ENCODE measurements at places on chromosomes 4 and X. TPM values are rescaled to one million over a fixed set of nuclear protein-coding genes. Genes with fewer than 3 reads are reported as not detected.

The AR gene
- total RNA-seq = 13.6 TPM

The FGFR3 gene
- 25.5 TPM for total RNA-seq

The SOX3 gene
- not detected for total RNA-seq

The CENPC gene
- 24.7 TPM for total RNA-seq

The RTL9 gene
- total RNA-seq = not detected

The L1CAM gene
- total RNA-seq = 71.9 TPM

The BEX5 gene
- total RNA-seq = 9.5 TPM

The PRICKLE3 gene
- total RNA-seq = 11.6 TPM

The LIMCH1 gene
- 83.9 TPM for total RNA-seq

The CLDN2 gene
- total RNA-seq = 140 TPM

The PCSK1N gene
- total RNA-seq = 131 TPM

The FAM120C gene
- total RNA-seq = 16.4 TPM

The GPR82 gene
- total RNA-seq = 0.98 TPM

The AMOT gene
- total RNA-seq = 35.1 TPM

The AFF2 gene
- 5.7 TPM for total RNA-seq

The ARR3 gene
- total RNA-seq = not detected

The ANXA3 gene
- total RNA-seq = 79.9 TPM

The MAGEA12 gene
- not detected for total RNA-seq

The FAT4 gene
- total RNA-seq = 11.3 TPM

The CT45A2 gene
- total RNA-seq = not detected

The ETDB gene
- total RNA-seq = not detected

The MAGEA2B gene
- total RNA-seq = not detected

The ODAM gene
- total RNA-seq = not detected

The IL1RAPL1 gene
- 0.19 TPM for total RNA-seq

The IL13RA2 gene
- 0.31 TPM for total RNA-seq

The CPZ gene
- total RNA-seq = 2.6 TPM
